Panc1 (cell line): ENCODE measurements at places on chromosomes 4 and X.

GRCh38 chr4:44842531-44842930 lies 116.2 kb upstream of the GNPDA2 start:
- no peaks in the 10 kb centered on the region for H3K4me1 ChIP-seq
- no peak overlapping the region for H3K4me3 ChIP-seq
- H3K36me3 ChIP-seq: no peaks in the 10 kb centered on the region

- no peaks in the 10 kb centered on the region for H3K27me3 ChIP-seq
- peak; percentile 73 for DNase-seq
- no peaks in the 10 kb centered on the region for H3K36me3 ChIP-seq
Measured at GRCh38 chr4:103008875-103009729, 10.4 kb downstream of the SLC9B1 start.

GRCh38 chr4:163878336-163879121 lies 384.0 kb downstream of the TMA16 start:
- no peak overlapping the region for H3K4me3 ChIP-seq
- H3K4me1 ChIP-seq: no peaks in the 10 kb centered on the region

- no peak overlapping the region for H3K4me3 ChIP-seq
- DNase-seq: no peak
- no peaks in the 10 kb centered on the region for H3K36me3 ChIP-seq
- no peaks in the 10 kb centered on the region for H3K27me3 ChIP-seq
Measured at GRCh38 chr4:111618908-111619307, 526.3 kb upstream of the FAM241A start.

GRCh38 chr4:93764639-93765246 lies 63.8 kb upstream of the ATOH1 start:
- no peaks in the 10 kb centered on the region for H3K36me3 ChIP-seq
- H3K27me3 ChIP-seq: no peaks in the 10 kb centered on the region
- DNase-seq: peak; percentile 28

DNA sequence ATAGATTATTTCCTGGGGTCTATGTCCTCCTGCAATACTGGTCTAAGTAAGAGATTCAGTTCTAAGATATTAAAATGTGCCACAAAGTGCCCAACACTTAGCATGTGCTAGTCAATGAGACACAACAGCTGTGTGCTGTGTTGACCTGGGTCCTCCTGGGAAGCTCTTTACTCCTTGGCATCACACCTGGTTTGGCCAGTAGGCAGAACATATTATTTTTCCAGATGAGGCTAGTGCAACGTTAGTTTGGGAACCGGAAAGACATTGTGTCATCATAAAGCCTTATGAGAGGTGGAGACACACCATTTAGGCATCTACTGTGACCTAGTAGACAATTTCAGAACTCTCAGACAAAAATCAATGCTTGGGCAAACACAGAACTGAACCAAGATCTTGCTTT lies 197.8 kb downstream of the MID1IP1 start:
- H3K4me1 ChIP-seq: no peaks in the 10 kb centered on the region
- H3K4me3 ChIP-seq: no peak overlapping the region
- no peak for DNase-seq
- H3K27ac ChIP-seq: no peak overlapping the region

GRCh38 chr4:80201252-80202151 lies 4.2 kb downstream of the PRDM8 start:
- H3K4me3 ChIP-seq: no peak overlapping the region
- DNase-seq: no peak
- H3K4me1 ChIP-seq: no peaks in the 10 kb centered on the region

GRCh38 chr4:123256901-123257300 lies 139.7 kb upstream of the SPRY1 start:
- H3K27ac ChIP-seq: no peak overlapping the region
- H3K4me1 ChIP-seq: no peaks in the 10 kb centered on the region
- no peaks in the 10 kb centered on the region for H3K36me3 ChIP-seq
- no peak for DNase-seq

DNA sequence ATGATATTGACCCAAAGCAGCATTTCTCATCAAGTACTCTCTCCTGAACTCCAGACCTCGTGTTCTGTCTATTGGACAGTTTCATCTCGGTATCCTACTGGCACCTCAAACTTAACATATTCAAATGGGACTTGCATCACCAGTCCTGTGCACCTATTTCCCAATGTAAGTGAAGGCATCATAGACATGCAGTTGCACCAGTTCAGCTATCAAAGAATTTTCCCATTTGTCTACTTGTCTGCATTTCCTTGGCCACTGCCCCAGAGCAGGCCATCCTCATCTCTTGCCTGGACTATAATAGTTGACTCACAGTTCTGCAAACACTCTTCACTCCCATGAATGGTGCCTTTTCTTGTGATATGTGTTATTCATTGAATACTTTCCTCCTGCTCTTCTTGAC lies 11.3 kb upstream of the LIMCH1 start:
- no peak overlapping the region for H3K27ac ChIP-seq
- no peaks in the 10 kb centered on the region for H3K4me1 ChIP-seq
- no peaks in the 10 kb centered on the region for H3K36me3 ChIP-seq
- no peak overlapping the region for H3K4me3 ChIP-seq
- DNase-seq: no peak

DNA sequence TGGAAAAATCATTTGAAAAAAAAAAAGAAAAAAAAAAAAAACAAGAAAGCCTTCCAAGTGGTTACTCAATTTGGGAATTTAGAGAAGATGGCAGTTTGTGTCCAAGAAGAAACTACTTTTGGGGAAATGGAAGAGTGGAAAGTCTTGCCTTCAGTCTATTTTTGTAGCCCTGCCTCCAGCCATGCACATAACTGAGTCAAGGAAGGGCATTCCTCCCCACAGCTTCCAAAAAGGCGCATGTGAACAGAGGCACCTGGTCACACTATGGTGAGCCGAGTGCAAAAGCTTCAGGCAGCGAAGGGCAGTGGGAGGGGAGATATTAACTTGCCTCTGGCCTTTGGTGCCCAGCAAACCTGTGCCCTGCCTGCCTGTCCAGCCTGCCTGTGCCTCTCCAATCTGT lies 163.7 kb downstream of the SMIM20 start:
- no peaks in the 10 kb centered on the region for H3K27me3 ChIP-seq
- DNase-seq: no peak
- no peak overlapping the region for H3K27ac ChIP-seq
- no peaks in the 10 kb centered on the region for H3K4me1 ChIP-seq

- H3K36me3 ChIP-seq: no peaks in the 10 kb centered on the region
- no peaks in the 10 kb centered on the region for H3K27me3 ChIP-seq
- no peak for DNase-seq
- H3K4me1 ChIP-seq: no peaks in the 10 kb centered on the region
- no peak overlapping the region for H3K27ac ChIP-seq
- no peak overlapping the region for H3K4me3 ChIP-seq
Measured at GRCh38 chrX:71111921-71112431, 599 bp upstream of the IL2RG start.

- DNase-seq: no peak
- no peaks in the 10 kb centered on the region for H3K27me3 ChIP-seq
- no peaks in the 10 kb centered on the region for H3K4me1 ChIP-seq
- H3K4me3 ChIP-seq: no peak overlapping the region
- no peaks in the 10 kb centered on the region for H3K36me3 ChIP-seq
Measured at GRCh38 chr4:124234771-124235170, 477.8 kb downstream of the ANKRD50 start.

GRCh38 chr4:37977471-37978247 lies 17.5 kb downstream of the PTTG2 start:
- DNase-seq: no peak
- H3K4me1 ChIP-seq: peaks cover 19% of the 10 kb centered on the region
- peak overlapping the region; percentile 69 for H3K27ac ChIP-seq
- peak overlapping the region; percentile 68 for H3K4me3 ChIP-seq
- H3K36me3 ChIP-seq: no peaks in the 10 kb centered on the region
- no peaks in the 10 kb centered on the region for H3K27me3 ChIP-seq

- DNase-seq: no peak
- H3K4me1 ChIP-seq: no peaks in the 10 kb centered on the region
- H3K36me3 ChIP-seq: no peaks in the 10 kb centered on the region
- no peak overlapping the region for H3K27ac ChIP-seq
- H3K27me3 ChIP-seq: no peaks in the 10 kb centered on the region
Measured at GRCh38 chr4:7506119-7506518, 71.4 kb upstream of the PSAPL1 start.

GRCh38 chrX:1914606-1915365 lies 299.9 kb downstream of the ASMT start:
- no peaks in the 10 kb centered on the region for H3K27me3 ChIP-seq
- no peak for DNase-seq
- no peaks in the 10 kb centered on the region for H3K36me3 ChIP-seq
- no peak overlapping the region for H3K4me3 ChIP-seq
- H3K4me1 ChIP-seq: no peaks in the 10 kb centered on the region

GRCh38 chr4:155675709-155676429 lies 9.2 kb downstream of the GUCY1A1 start:
- H3K27me3 ChIP-seq: no peaks in the 10 kb centered on the region
- no peaks in the 10 kb centered on the region; the same call in 1 of the 2 replicates for H3K36me3 ChIP-seq
- H3K4me1 ChIP-seq: no peaks in the 10 kb centered on the region
- no peak for DNase-seq
- no peak overlapping the region for H3K27ac ChIP-seq

- H3K27ac ChIP-seq: peak overlapping the region; percentile 90
- no peak for DNase-seq
- H3K36me3 ChIP-seq: no peaks in the 10 kb centered on the region
- no peak overlapping the region for H3K4me3 ChIP-seq
- H3K27me3 ChIP-seq: no peaks in the 10 kb centered on the region
Measured at GRCh38 chr4:84529169-84529751, 30.2 kb upstream of the NKX6-1 start.

DNA sequence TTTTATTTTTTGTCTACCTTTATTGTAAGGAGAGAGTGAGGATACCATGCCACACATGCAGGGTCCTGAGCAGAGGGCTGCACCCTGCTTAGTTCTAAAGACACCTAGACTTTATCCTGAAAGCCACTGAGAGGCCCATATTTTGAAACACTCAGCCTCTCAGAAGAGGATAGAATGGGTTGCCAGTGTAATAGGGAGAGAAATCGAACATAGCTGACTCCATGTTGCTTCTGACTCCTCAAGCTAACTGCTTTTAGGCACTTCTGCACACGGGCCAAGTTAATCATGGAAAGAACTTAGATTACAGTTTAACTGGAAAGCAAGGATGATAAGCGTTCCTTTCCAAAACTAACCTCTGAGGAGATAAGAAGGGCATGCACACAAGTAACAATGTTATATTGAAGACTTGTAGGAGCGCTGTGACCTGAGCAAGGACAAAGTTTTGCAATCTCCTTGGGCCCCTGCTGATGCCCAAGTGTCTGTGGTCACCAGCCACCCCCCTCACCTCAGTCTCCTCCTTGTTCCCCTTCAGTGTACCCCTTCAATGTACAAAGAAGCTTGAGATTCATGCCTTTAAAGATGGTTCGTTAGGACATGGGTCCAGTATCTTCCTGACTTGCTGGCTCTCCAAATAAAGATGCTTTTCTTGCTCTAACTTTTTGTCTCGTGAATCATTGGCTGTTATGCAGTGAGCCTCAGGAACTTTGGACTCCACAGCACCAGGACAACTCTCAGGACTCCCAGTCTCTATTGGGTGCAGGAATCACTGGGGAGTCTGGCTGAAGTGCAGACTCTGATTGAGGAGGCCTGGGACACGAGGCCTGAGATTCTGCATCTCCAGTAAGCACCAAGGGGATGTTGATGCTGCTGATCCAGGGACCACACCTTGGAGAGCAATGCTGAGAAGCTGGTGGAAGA lies 25.4 kb upstream of the CD99 start:
- H3K27me3 ChIP-seq: no peaks in the 10 kb centered on the region
- DNase-seq: no peak
- no peaks in the 10 kb centered on the region for H3K4me1 ChIP-seq
- H3K27ac ChIP-seq: no peak overlapping the region
- H3K36me3 ChIP-seq: no peaks in the 10 kb centered on the region
- no peak overlapping the region for H3K4me3 ChIP-seq

DNA sequence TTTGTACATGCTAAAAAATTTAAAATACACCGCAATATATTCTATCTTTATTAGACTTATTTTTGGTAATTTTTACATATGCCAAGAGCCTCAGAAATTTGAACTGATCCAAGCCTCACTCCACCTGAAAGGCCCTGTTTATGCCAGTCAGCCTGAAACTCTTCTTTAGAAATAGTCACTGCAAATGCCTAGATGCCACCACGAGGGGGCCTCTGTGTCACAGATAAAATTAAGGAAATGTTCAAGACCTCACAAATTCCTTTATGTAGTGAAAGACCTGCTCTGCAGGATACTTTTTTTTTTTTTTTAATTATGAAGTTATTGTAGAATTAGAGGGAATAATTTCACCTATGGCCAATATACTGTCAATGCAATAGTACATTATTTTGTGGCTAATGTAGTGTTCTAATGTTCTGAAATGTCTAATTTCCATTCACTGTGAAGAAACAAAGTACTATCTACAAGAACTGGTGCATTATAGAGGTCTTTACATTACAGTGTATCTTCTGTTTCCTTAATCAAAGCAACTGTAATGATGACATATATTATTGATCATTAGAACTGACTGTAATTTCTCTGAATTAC lies 69.8 kb downstream of the DTHD1 start:
- no peak overlapping the region for H3K27ac ChIP-seq
- DNase-seq: peak; percentile 13
- no peaks in the 10 kb centered on the region for H3K27me3 ChIP-seq

DNA sequence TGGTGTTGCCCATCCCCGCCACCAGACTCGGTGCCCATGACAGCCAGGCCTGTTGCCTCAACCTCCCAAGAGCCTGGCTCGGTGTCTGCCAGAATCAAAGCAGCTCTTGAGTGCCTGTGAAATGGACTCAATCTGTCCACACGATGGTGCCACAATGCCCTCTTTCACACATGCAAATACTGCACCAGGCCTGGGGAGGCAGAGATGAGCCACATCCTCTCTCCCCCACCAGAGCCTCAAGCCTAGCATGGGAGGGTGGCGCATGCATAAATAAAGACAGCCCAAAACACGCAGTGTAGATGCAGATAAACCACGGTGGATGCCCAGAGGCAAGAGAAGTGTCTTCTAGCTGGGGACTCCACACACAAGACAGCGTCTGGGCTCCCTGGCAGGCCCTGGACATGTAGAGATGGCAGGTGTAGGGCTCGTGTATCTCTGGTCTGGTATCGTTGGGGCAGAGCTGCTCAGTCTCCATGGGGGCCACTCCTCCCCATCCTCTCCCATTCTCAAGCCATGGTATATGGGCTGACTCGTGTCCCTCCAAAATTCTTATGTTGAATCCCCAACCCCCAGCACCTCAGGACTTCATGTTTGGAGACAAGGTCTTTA lies 65.6 kb downstream of the JAKMIP1 start:
- no peak overlapping the region for H3K4me3 ChIP-seq
- H3K27ac ChIP-seq: no peak overlapping the region
- no peaks in the 10 kb centered on the region; the same call in 1 of the 2 replicates for H3K27me3 ChIP-seq

- H3K27ac ChIP-seq: no peak overlapping the region
- H3K27me3 ChIP-seq: no peaks in the 10 kb centered on the region
- no peaks in the 10 kb centered on the region for H3K4me1 ChIP-seq
- no peak for DNase-seq
Measured at GRCh38 chr4:68076194-68076593, 53.5 kb downstream of the TMPRSS11F start.
